ENCODE measurements at places on chromosomes 7 and 10.

GRCh38 chr7:27605283-27605682, 57.4 kb downstream of the HIBADH start:
- no peak for DNase-seq

DNA sequence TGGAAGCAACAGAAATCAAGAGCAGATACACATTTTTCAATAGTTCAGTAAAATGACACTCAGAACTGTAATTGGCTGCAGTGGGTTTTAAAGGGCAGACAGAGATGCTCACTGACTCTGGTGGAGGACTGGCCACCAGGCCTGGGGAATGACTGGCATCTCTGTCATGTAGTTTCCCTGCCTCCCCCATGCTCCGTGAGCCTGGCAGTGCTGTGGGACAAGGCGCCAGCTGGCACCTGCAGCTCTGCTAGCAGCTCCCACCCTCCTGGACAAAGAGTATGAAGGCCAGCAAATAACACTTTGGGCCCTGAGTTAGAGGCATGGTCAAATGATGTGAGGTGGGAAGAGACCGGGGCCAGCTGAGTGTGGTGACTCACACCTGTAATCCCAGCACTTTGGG, 15.0 kb downstream of the TSPAN33 start:
- no peak for DNase-seq

DNA sequence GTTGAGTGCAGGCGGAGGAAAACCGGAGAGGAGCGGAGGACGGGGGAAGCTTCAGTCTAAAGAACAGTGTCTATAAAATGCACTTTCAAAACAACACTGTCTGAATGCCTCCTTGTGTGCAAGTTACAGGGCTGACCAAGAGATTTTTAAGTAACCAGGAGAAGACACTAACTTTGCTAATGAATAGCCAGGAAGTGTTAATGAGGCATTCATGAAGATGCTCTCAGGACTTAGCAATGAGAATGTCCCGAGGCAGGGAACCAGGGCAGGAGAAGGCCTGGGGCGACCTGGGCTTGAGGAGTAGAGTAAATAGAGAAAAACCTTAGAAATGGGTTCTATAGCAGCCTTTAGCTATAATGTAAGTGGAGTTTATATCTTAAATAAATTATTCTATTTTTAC, 312.1 kb downstream of the SKIDA1 start:
- DNase-seq = no peak

DNA sequence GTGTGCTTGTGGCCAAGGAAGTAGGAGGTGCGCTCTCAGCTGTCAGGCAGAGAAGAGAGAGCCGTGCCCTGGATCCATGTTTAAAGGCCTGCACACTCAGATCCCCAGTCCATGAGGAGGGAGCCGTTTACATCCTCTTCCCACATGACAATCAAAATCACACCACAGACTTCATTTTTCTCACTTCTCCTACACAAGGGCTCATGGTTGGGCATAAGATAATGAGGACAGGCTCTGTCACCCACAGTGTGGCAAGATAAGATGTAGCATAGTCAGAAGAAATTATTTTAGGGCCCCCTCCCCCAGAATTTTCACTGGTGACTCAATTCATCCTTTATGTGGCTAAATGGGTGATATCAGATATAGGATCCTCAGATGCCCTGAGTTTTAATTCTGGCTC, 35.9 kb upstream of the INHBA start:
- DNase-seq = no peak

DNA sequence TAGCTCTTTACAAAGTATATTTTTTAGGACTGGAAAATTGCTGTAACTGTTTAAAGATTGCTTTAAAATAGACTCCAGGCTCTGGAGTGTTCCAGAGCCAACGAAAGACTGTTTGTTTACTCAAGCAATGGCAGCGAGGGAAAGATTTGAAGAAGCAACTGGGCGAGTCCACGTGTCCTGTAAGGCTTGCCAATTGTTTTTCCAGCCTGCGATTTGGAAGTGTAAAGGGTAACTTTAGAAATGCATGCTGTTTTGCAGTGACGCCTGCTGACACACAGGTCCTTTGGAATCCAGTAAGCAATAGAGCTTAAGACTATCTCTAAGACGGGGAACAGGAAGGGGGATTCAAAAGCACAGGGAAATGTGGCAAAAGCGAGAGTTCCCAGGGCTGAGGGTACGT, 55.8 kb downstream of the TACC2 start:
- no peak for DNase-seq

GRCh38 chr7:14739168-14739840, 163.2 kb downstream of the DGKB start:
- DNase-seq = no peak

- no peak for DNase-seq
These were observed 9.3 kb downstream of the DAGLB start for GRCh38 chr7:6438427-6438826.

- DNase-seq = no peak
These were observed 96.8 kb downstream of the GLCCI1 start for GRCh38 chr7:8065356-8065813.

DNA sequence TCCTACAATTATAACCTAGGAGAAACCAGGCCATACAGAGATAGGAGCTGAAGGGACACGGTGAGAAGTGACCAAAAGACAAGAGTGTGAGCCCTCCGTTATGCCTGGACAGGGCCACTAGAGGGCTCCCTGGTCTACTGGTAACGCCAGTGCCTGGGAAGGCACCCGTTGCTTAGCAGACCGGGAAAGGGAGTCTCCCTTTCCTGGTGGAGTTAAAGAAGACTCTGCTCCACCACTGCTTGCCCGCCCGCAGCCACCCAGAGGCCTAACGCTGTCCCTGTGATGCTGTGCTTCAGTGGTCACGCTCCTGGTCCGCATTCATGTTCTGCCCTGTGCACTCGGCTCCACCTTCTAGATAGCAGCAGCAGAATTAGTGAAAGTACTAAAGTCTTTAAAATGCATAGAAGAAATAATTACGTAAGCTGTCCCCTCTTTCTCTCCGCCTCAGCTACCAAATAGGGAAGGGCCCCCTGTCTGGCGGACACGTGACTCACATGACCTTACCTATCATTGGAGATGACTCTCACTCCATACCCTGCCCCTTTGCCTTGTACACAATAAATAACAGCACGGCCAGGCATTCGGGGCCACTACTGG, 34.8 kb downstream of the GRID2IP start:
- DNase-seq = peak; percentile 15

- DNase-seq = peak; percentile 87
These were observed 892 bp upstream of the ZYX start for GRCh38 chr7:143380260-143380645.

GRCh38 chr7:37342688-37343471, 105.8 kb downstream of the ELMO1 start:
- DNase-seq = no peak

- DNase-seq = no peak
These were observed 205.2 kb downstream of the GLRX3 start for GRCh38 chr10:130341356-130341755.

- DNase-seq = no peak
These were observed 128.2 kb upstream of the IMMP2L start for GRCh38 chr7:111690364-111691111.

DNA sequence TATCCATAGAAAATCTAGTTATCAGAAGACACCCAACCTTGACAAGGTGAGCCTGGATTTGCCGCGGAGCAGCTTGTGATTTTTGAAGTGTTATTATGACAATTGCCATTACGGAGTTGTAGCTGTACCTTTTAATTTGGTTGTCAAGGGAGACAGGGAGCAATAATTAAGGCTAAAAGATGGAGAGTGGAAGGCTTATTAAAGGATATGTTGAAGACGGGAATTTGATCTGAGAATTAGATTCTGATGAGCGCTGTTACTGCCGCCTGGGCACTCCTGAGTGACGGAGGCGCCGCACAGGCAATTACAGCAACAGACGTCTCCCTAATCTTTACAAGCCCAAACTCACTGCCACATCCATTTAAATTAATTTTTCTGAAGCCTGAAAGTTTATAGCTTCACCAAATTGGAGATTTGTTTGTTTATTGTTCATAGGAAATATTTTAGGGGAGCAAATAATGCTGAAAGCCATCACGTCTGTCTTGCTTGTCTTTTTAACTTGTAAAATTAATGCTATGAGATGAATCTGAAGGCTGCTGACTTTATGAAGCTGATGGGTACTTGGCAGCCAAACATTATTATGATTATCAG, 475.0 kb upstream of the ADARB2 start:
- DNase-seq = no peak

GRCh38 chr10:80382989-80383388, 25.4 kb upstream of the PRXL2A start:
- DNase-seq = no peak

DNA sequence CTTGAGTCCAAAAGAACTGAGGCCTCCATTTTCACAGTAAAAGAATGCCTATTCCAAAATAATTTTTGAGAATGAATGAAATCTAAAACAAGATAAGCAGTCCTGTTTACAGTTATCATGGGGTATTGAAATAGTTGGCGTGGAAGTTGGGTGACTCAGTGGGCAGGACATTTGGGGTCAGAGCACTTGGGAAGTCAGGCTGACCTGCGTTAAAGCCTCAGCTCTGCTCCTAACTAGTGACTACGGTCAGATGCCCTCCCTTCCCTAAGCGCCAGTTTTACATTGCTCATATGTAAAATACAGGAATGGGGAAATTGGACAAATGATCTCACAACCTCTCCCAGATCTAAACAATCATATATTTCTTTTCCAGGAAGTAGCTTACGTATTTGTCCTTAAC, 2.3 kb upstream of the PAPSS2 start:
- no peak for DNase-seq

GRCh38 chr10:113026679-113027078, 76.6 kb downstream of the TCF7L2 start:
- no peak for DNase-seq

DNA sequence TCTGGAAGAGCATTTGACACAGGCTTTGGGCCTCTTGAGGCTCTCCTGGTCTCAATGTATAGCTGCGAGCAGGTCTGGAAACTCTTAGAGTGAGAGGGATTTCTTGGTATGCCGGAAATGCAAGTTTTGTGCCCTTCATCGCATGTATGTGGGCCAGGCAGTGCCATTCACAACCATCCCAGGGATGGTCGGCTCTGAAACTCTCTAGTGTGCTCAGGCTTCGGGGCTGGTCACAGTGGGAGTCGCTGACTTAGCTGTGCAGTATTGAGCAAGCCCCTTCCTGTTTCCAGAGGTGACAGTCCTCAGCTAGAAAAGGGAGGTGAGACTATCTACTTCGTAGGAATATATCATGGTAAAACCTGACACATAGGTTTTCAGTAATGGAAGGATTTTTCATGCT, 2.0 kb upstream of the AOAH start:
- no peak for DNase-seq

GRCh38 chr7:46281071-46281470, 360.0 kb upstream of the IGFBP3 start:
- no peak for DNase-seq

- DNase-seq = no peak
These were observed 62.8 kb downstream of the CFAP46 start for GRCh38 chr10:132879408-132880127.

DNA sequence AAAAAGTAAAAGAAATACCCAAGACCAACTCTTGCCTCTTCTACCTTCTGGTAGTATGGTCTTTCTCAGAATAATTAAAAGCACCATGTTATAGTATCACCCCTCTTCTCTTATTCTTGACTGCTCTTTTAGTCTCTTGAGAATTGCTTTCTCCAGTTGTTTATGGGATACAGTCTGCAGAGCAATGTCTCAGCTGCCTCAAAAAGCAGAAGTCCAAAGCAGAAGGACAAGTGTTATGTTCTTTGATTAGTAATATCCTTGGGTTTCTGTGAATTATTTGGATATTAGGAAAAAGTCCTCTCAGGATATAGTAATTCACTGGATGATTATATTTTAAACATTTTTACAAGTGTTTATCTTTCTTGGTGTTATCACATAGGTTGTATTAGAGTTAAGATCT, 7.4 kb downstream of the TAS2R41 start:
- DNase-seq = no peak

DNA sequence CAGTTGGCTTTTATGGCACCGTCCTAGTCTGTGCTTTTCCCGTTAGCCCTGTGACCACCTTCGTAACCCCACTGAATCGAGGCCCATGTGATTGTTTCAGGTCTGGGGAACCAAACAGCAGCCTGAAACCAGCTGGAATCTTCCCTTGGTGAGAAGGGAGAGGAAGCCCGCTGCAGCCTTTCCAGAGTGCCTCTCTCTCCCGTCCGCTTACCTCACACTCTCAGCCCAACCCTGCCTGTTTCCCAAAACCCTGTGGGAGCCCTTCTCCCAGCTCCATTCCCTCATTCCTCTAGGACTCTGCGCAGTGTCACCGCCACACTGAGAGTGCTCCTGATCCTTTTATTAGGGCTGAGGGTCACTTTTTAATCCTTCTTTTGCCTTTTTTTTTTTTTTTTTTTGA, 139.6 kb downstream of the WDR37 start:
- DNase-seq = no peak

- DNase-seq = no peak
These were observed 13.3 kb downstream of the GSAP start for GRCh38 chr7:77402818-77403217.

DNA sequence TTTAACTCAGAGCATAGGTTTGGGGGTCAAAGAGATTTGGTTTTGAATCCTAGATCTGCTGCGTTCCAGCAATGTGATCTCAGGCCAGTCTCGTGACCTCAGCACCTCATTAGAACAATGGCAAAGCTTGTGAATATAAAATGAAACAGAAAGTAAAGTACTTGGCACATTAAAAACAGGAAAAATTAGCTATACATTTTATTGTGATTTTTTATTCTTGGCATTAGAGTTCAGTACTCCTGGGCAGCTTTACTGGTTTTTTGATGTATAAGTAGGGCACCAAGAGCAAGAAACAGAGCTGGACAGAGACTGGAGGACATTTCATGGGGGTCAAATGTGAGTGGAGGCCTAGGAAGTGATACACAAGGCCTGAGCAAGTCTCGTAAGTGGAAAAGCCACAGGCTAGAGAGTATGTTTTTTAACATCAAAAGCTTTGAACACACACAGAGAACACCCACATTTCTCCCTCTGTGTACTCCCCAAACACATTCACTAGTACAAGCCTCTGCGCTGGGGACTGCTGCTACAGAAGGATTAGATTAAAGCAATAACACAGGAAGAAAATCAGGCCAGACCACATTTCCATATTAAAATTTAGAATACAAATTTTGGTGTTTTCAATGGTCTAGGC, 157.2 kb upstream of the SLC25A13 start:
- DNase-seq = no peak
